ENCODE measurements at places on chromosomes 11 and 22.

GRCh38 chr11:12756454-12756806 is 82.2 kb downstream of the TEAD1 start:
- peak; percentile 26 for DNase-seq

- DNase-seq = no peak
These were observed 110.2 kb downstream of the GRIA4 start for GRCh38 chr11:105720096-105720495.

DNA sequence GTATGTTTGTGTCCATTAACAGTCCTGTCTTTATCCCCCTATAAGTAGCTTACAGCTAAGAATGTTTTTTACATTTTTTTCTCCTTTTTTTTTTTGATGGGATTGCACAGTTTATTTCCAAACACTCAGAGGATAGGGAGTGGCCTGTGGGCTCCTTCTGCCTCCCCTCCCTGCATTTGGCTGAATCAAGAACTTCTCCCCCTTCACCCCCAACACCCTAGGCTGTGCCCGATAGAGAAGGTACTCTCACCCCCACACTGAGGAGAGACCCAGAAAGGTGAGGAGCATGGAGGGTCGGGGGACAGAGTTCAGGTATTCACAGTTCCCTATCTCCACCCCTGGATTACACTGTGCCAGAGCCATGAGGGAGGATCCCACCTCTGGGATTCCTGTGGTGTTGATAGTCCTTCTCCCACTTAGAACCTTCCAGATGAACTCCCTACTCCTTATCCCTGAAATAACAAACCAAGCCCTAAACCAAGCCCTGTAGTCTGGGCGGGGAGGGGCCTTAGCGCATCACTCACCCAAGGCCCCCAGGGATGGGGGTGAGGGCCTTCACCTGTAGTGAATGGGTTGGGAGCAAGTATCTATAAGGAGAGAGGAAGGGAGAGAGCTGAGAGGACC is 97.1 kb downstream of the ADAMTS15 start:
- no peak for DNase-seq

- no peak for DNase-seq
These were observed 1491.9 kb downstream of the TBC1D22A start for GRCh38 chr22:48254311-48254873.

DNA sequence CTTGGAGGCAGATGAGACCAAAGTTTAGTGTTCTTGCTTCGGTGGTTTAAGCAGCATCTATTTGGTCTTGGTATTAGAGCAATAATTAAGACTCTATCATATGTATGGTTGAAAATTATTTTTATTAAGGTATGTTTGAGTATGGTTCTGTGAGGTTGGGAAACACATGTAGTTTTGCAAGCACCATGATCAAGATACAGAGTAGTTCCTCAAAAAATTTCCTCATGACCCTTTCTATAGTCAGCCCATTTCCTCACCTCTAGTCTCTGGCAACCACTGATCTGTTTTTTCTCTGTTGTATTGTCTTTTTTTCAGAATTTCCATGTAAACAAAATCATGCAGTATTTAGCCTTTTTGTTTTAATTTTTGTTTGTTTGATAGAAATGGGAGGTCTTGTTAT is 18.4 kb downstream of the MTMR3 start:
- no peak for DNase-seq

DNA sequence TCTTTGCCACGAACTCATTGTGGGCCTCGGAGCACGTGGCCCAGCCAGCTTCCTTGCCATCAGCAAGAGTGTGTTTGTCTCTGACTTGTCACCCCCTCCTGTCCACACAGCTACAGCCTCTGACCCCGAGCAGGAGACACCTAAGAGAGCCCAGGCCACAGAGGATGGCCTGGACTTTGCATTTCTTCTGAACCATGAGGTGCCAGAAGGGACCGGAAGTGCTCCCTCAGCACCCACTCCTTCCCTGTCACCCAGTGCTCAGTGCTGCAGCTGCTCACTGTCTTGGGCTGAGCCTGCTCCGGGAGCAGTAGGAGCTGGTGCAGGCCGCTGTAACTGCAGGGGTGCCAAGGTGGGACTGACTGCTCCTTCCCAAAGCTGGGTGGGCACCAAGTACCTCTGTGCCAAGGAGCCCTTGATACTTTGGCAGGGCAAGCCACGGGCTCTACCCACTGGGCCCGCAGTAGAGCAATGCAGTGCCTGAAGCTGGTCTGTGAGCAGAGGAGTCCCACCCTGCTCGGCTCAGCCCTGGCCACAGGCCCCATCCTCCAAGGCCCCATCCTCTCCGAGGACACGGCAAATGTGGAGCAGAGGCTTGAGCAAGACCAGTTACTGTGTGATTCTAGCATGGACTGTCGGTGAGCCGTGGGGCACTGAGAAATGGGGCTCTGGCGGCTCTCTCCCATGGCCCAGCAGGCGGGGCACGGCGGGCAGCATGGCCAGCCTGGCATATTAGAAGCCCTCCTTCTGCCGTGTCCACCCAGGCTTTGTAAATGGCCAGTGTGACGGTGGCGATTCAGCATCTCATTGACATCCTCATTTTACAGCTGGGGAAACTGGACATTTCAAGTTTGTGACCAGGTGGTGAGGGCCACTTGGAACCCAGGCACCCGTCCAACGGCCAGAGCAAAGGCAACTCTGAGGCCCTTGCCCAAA is 6.3 kb downstream of the GRK2 start:
- no peak for DNase-seq

DNA sequence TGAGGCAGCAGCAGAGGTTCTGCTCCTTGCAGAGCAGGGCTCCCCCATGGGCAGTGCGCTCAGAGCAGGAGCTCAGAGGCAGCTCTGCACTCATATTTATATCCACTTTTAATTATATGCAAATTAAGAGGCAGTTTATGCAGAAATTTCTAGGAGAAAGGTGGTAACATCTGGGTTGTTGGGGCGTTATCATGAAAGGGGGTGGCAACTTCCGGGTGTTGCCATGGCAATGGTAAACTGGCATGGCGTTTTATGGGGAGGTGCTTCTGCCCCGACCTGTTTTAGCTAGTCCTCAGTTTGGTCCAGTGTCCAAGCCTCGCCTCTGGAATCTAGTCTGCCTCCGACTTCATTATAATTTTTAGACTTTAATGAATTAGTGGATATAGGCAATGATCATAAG is 1191.7 kb downstream of the TBC1D22A start:
- DNase-seq = no peak

DNA sequence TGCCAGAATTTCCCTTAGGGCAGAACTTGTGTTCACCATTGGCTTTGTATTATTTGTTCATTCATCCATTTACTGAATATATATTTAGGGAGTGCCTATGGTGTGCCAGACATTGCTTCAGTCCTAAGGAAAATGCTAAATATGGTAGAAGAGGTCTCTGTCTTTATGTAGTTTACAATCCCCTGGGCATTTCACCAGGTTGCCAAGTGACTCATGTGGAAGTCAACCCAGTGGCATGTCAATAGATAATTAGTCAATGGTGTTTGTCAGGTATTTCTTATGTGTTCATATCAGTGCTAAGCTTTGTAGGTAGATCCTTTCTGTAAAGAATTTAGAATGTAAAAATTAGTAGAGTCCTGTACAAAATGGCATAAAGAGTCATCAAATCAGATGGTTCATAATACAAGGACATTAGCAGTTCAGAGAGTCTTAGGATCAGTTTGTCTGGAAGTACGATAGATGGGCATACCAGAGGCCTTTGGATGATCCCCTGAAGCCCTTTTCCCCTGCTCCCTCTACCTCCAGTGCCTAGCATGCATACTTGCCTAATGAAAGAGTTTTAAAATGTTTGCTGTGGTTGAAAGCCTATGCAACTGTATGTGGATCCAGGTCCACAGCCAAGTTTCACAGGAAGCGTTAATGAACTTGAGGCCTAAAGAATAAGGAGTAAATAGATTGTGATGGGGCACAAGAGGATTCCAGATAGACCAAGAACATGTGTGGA is 58.5 kb upstream of the SESN3 start:
- no peak for DNase-seq

GRCh38 chr22:50243685-50244419 is 971 bp downstream of the TUBGCP6 start:
- no peak for DNase-seq

GRCh38 chr22:46390105-46390651 is 54.7 kb downstream of the TRMU start:
- no peak for DNase-seq

DNA sequence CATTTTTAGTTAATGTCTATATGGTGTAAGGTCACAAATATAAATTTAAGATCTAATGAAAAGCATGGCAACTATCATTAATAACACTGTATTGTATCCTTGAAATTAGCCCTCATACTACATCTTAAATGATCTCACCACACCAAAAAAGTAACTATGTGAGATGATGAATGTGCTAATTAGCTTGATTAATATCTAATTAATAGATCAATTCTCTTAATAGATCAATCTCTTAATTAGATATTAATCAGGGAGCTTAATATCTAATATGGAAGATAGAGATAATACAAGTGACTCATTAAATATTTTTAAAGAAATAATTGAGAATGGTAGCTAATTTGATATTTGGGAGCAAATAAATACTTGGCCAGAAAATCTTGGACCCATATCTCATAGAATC is 178.5 kb upstream of the FAT3 start:
- DNase-seq = no peak

- DNase-seq = no peak
These were observed 108.4 kb downstream of the PDE3B start for GRCh38 chr11:14751975-14752407.

- DNase-seq = no peak
These were observed 191.1 kb upstream of the KIRREL3 start for GRCh38 chr11:127191689-127192088.

DNA sequence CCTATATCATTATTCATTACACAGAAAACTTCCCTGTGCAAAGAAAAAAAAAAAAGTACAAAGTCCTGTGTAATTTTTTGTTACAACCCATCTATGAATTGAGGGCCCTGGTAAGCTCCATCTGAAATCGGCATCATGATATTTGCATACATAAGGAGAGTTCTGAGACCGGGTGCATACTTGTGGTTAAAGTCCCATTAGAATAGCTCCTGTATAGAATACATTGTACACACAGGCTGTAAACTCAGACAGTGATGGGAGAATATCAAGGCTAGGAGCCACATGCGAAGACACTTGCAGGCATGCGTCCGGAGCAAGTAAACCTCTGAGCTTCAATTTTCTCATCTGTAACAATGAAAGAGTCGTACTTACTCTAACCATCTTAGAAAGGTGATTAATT is 353.2 kb downstream of the ETS1 start:
- DNase-seq = no peak

DNA sequence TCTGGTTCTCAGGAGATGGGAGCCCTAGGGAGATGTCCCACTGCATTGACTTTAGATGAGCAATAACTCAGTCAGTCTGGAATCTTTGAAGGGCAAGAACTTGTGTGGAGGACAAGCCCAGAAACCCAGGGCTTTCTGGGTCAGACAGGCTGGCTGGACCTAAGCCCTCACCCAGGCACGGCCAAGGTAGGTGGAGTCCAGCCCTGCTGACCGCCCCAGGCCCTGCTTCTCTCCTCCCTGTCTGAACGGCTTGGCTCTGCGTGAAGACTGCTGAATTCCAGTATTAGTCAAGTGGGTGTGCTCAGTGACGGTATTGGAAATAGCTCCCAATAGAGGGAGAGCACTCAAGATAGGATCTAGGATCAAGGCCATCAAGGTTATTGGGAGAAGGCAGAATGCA is 6.1 kb downstream of the CXCR5 start:
- DNase-seq = peak; percentile 95

GRCh38 chr11:80297858-80298632 is 857.2 kb upstream of the TENM4 start:
- peak; percentile 12 for DNase-seq

DNA sequence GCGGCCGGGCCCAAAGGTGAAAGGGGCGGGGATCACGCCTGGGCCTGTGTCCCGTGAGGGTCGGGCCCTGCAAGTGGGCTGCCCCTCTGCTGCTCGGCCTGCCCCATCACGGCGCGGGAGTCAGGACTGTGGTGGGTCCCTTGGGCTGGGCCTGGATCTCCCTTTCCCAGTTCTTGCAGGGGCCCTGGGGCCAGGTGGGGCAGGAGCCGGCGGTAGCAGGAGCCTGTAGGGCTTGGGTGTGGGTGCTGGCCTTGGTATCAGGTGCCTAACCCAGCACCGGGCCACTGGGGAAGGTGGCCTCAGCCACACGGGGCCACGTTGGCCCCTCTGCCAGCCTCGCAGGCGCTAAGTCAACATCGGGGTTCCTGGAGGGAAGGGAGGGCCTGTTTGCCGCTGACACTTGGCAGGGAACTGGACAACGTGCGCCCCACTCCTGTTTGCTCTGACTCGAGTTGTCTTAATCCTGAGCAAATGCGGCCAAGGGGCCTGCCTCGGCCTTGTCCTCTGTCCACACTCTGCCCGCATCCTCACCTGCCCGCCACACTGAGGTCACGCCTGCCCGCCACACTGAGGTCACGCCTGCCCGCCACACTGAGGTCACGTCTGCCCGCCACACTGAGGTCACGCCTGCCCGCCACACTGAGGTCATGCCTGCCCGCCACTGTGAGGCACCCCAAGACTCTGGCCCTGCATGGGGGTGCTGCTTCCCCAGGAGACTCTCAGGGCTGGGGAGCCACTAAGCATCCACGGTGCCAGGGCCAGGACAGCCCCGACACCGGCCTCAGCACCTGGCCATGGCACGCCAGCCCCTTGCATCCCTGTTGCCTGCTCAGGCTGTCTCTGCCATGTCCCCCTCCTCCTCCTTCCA is 14.2 kb upstream of the MUC5B start:
- DNase-seq = no peak

GRCh38 chr11:122598971-122599370 is 56.6 kb upstream of the UBASH3B start:
- DNase-seq = peak; percentile 23

GRCh38 chr11:104705490-104706190 is 192.6 kb downstream of the CASP12 start:
- DNase-seq = no peak

- no peak for DNase-seq
These were observed 89.5 kb upstream of the KCNQ1OT1 start for GRCh38 chr11:2789331-2789730.

- DNase-seq = no peak
These were observed 39.5 kb downstream of the ARFGAP3 start for GRCh38 chr22:42817556-42817955.

- peak; percentile 40 for DNase-seq
These were observed 2.4 kb upstream of the PGM2L1 start for GRCh38 chr11:74400606-74401005.

GRCh38 chr11:69477086-69477485 is 4.4 kb upstream of the LINC01488 start:
- no peak for DNase-seq

GRCh38 chr11:120548682-120549209 is 37.2 kb downstream of the GRIK4 start:
- no peak for DNase-seq

DNA sequence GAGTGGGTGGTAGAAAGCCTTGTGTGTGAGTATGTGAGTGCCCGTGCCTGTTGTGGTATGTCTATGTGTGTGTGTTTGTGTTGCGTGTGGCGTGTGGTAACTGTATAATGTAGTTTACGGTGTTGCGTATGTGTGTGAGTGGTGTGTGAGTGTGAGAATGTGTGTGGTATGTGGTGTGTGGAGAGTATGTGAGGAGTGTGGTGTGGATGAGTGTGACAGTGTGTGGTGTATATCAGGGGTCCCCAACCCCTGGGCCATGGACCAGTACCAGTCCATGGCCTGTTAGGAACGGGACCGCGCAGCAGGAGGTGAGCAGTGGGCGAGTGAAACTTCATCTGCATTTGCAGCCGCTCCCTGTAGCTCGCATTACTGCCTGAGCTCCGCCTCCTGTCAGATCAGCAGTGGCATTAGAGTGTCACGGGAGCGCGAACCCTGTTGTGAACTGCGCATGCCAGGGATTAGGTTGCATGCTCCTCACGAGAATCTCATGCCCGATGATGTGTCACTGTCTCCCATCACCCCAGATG is 5.7 kb downstream of the UPK3A start:
- DNase-seq = peak; percentile 90

- DNase-seq = no peak
These were observed 198.8 kb upstream of the SEZ6L start for GRCh38 chr22:25970374-25970911.

All from EH (cell line).